Fibroblast of skin of left biceps (primary cell): ENCODE measurements at places on chromosomes 12 and 14.

GRCh38 chr14:75648066-75648838 is 12.4 kb downstream of the ERG28 start:
- DNase-seq: peak; percentile 17

DNA sequence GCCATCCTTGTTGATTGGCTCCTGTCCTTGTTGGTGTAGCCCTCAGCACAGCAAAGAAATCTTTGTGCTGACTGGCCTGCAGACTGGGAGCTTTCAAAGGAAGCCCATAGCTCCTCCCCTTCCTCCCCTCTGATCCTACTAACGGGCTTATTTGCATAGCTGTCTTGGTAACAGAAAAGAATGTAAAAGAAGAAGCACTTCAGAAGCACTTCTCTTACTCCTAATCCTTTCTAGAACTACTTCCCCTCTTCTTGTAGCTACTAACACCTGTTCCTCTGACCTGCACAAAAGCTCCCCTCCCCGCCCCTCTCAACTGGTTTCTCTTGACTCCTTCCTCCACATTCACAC is 14.3 kb upstream of the RIC8B start:
- DNase-seq: no peak

GRCh38 chr12:48954061-48954460 is 3.2 kb downstream of the ARF3 start:
- no peak for DNase-seq

DNA sequence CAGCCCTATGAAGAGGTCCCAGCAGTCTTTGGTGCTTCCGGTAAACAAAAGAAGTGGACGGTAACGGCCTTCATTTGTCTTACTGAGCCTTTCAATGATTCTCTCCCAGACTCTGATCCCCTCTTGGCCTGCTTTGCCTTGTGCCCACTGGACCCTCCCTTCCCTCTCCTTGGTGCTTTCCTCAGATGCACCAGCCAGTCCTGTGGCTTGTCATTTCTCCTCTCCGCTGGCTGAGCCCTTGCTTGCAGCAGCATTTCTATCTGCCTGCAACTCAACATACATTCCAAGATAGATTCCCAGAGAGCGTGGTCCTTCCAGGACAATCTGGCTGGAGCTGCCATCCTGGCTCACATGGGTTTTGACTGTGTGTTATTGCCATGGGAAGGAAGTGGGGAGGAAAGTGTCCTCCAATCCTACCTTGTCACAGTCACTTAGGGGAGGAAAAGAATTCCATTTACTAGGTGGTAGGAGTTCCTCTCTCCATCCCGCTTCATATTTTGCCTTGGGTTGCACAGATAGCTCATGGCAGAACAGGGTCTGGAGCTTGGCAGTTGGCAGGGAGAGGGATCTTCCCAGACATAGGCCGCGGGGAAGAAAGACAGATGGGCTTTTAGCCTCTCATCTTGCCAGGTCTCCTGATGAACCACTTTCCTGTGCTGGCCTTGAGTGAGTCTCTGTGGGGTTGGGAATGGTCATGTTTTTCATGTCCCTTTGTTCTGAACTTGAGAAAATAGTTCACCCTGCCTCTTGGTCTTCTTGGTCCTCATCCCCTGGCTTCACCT is 92.8 kb upstream of the KCNA1 start:
- no peak for DNase-seq

GRCh38 chr14:67133595-67134441 is 55.4 kb upstream of the GARIN2 start:
- no peak for DNase-seq

DNA sequence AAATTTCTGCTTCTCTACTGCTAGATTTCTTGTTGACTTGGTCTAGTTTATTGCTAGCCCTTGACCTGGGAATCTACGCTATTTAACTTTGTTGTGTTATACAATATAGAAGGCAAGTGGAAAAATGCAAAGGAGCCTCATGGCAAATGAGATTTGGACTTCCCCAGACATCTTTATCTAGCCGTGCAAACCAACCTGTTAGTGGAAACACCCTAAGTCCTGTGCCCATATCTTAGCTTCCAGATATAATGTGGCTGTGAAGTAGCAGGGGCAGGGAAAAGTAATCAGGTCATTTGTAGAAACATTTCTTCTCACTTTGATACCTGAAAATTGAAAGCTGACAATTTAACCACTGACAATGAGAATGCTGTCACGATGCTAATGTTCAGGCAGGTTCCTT is 90.7 kb upstream of the ATP2B1 start:
- DNase-seq: no peak

DNA sequence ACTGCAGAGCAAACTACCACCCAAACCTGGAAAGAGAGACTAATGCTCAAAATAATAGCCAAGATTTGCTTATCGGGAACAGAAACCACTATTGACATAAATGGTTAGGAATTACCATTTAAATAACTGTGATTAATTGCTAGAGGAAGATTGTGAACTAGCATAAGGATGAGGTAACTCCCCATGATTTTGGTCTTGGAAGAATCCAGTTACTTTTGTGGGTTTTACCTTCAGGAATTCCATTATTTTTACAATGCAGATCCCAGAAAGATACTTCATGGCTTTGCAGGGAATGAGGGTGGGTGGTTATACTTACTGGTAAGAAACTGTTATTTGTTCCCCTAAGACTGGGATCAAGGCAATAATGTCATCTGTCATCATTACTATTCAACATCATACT is 652.9 kb upstream of the FLRT2 start:
- DNase-seq: no peak

DNA sequence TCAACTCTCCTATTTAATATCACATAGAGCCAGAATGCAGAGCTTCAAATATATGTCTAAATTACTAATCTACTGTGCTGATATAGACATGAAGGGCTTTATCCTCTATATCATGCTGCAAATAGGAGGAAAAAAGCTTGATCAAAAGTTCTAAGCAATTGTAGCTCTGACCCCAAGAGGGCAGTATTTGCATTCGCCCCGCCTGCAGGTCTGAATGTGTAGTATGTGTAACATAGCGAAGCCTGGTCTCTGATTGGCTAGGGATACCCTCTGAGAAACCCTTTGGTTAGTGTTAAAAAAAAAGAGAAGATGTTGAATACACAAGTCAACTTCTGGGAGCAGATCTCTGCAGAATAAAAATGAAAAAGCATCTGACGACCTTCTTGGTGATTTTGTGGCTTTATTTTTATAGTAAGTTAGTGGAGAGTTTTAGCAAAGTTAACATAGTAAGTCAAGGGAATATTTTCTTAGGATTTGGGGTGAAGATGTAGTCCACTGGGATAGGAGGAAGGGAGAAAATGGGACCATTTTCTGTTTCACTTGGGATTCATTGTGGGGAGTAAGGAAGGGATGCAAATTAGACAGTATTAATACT is 151.6 kb upstream of the OR4E1 start:
- DNase-seq: no peak

DNA sequence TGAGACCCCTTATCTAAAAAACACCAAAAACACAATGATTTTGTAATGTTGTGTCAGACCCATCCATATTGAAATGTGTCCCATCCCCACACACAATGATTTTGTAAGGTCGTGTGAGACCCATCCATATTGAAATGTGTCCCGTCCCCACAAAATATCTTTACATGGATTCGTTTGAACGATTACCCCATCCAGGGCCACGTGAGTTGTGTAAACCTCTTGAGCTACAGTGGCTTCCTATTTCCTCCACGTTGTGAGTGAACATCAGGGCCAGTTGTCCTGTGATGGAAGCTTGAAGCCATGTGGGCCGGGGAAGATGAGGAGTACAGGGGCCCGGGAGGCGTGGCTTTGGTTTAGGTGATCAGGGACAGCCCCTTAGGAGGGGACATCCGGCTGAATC is 27.0 kb upstream of the ULK1 start:
- DNase-seq: no peak

- DNase-seq: no peak
Measured at GRCh38 chr14:53043027-53043581, 92.3 kb upstream of the FERMT2 start.

DNA sequence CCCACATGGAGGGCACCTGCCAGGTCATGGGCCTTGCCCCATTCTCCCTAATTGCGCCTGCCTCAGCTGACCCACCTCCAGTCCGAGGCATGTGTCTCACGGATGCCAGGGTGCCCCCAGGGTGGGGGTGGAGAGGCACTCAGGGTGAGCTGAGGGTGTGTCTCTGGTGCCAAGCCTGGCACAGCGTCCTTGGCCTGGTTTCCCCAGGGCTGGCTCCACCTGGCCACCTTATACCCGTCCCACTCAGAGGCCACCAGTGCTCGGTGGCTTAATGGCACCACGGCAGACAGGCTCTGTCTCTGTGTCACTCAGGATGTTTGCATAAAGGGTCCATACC is 33.6 kb upstream of the TDRD9 start:
- no peak for DNase-seq

DNA sequence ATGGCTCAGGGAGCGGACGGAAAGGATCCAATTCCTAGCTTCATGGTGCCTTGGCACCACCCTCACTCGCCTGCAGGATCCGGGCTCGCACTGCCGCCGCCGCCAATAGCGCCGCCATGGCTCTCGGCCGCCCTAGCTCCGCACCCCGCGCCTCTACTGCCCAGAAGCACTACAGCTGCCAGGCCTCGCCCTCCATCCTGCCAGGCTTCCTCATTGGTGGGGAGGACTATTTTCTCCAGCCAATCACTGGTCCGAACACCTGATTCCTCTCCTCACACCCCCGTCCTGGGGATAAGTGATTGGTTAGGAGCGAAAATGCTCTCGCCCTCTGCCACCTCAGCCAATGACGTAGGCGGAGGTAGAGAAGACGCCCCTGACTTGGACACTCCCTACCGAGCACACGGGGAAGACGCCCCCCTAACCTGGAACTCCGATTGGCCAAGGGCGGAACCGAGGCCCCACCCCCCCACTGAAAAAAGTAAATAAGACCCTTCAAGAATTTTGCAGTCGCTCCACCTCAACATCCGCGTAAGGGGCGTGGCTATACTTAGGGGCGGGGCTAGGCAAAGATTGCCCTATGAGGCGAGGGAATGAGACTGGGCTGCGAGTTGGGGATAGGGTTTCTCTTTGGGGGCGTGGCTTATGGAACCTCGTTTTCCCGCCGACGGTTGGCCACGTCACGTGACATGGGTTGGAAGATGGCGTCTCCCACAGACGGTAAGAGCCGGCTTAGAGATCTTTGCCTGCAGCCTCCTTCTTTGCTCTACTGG is at the start of the genes ALDH6A1 and LIN52:
Gene ALDH6A1 (minus strand): TSS at position 177 of the 770 bp plus-strand sequence. CDS start 59 bp downstream, at position 118.
Gene LIN52 (plus strand): TSS at position 680 of the 770 bp plus-strand sequence. CDS start 19 bp downstream, at position 699.
- DNase-seq: peak; percentile 100

DNA sequence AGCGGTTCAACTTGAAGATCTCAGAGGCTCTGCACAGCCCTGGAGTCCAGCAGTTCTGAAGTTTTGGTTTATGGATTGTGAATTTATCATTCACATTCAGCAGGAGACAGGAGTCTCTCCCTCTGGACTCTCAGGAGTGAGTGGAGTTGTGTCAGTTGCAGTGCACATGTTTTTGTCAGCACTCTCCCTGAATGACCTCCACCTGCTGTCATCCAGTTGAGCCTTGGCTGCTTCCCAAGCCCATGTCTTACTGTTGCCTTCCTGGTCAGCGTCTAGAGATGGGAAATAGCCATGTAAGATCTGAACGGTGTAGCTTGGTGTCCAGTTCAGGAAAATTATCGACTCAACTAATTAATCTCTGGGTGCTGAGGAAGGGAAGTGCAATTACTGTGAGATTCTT is 133.2 kb downstream of the PRKCH start:
- no peak for DNase-seq
